Stimulated activated CD4-positive, alpha-beta T cell treated with anti-CD3 and anti-CD28 coated beads, TNF-alpha, amount 100 ng/mL, for 48 hours (primary cell): ENCODE measurements at places on chromosomes 2 and 18.

- DNase-seq: no peak
These were observed 86.0 kb downstream of the CAPN13 start for GRCh38 chr2:30721241-30721640.

- DNase-seq: peak; percentile 58
These were observed 125.7 kb downstream of the HDAC4 start for GRCh38 chr2:239275044-239275685.

DNA sequence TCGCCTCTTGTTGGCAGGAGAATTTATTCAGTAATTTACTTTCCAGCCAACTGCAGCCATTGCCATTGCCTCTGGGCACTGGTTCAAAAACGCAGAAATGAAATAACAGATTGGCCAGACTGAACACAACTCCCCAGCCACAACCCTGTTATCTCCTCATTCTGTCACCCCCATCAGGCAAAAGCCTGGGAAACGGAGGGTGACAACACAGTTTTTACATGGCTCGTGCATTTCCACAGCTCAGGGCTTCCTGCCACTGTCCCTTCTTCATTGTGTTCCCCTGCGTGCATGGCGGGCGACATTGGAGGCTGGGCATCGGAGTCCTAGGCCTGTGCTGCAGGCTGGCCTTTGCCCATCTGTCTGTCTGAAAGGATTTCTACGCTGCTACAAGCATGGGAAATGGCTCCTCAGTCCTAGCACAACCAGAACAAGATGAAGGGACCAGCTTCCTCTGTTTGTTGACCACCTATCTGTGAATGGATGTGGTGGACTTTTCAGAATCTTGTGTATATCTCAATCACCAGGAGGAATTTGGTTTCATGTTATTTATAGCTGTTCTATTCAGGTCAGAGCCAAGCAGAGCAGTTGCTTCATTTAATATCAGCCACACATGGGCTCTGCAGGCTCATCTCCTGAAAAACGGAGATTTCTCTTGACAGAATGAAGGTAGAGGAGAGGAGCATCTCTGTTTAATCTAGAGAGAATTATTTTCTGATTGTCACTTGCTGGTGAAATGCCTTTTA is 107.0 kb downstream of the MGAT5 start:
- DNase-seq: no peak

DNA sequence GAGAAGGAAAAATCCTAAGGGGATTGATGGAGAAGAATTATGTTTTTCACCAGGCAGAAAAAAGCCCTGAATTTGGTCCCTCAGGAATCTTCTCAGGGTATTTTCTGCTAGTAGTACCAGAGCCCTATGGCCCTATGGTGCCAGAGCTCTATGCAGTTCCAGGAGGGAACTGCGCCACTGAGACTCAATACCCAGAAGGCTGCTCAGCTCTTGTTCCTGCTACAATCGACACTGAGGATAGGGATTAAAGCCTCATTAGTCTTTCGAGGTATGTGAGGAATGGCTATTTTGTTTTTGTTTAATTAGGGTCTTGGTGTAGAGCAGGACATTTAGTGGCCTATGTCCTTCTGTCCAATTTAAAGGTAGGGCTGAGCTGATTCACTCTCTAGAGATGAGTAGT is 21.7 kb upstream of the PPP3R1 start:
- DNase-seq: no peak

DNA sequence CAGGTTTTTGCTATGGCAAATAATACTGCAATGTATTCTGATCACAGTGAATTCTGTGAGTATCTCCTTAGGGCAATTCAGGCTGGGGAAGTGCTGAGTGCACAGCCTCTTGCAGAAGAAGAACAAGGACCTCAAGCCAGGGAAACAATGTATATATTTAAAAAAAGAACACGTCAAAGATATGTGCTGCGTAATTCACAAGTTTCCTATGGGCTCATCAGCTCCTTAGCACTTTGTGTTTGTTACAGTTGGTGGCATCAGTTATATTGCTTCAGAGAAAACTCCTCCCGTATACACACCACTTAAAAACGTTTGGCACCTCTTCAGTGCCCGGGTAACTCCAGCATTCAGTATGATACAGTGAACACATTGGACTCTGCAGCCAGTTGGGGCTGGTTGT is 16.5 kb upstream of the MARCO start:
- no peak for DNase-seq

GRCh38 chr2:39705638-39706037 is 39.9 kb downstream of the TMEM178A start:
- DNase-seq: no peak
